ENCODE measurements at places on chromosomes 2 and 18.

DNA sequence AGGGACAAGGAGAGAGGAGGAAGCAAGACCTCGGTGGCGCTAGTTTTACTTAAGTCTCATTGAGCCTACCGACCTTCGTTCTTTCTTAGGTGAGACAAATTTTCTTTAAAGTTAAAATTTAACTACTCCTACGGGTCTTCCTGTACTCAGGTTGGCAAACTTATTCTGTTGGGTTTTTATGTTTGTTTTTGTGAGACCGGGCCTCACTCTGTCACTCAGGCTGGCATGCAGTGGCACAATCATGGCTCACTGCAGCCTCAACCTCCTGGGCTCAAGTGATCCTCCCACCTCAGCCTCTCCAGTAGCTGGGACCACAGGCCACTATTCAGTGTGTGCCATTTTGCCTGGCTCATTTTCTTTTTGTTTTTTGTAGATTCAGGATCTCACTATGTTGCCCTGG lies 189.0 kb downstream of the TNS1 start:
- DNase-seq = no peak

DNA sequence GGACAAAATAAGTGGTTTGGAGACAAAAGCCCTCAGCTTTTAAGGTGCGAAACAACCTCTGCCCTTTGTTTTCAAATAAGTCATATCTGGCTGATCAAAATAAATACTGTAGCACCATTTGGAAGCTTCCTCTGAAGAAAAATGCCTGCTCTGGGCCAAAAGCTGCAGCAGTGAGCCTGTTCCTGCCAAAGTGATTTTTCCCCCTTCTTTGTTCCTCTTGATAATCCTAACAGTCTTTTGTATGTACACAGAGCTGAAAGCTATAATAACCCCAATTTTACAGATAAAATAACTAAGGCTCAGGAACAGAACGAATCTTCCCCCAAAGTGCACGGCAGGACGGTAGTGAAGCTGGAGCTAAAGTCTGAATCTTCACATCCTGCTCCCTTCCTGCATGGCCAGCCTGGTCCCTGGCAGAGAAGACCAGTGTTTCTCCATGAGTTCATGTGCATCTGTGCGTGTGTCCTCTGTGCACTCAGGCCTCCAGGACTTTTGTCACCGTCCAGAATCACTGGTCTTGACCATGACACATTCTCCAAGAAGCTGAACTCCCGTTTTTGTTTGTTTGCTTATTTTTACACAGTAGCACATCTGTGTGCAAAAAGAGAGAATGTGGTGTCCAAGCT lies 2114.1 kb upstream of the PIK3C3 start:
- no peak for DNase-seq

GRCh38 chr2:226600802-226601201 lies 198.8 kb downstream of the IRS1 start:
- no peak for DNase-seq

GRCh38 chr2:102581911-102582310 lies 37.4 kb upstream of the SLC9A2 start:
- no peak for DNase-seq

DNA sequence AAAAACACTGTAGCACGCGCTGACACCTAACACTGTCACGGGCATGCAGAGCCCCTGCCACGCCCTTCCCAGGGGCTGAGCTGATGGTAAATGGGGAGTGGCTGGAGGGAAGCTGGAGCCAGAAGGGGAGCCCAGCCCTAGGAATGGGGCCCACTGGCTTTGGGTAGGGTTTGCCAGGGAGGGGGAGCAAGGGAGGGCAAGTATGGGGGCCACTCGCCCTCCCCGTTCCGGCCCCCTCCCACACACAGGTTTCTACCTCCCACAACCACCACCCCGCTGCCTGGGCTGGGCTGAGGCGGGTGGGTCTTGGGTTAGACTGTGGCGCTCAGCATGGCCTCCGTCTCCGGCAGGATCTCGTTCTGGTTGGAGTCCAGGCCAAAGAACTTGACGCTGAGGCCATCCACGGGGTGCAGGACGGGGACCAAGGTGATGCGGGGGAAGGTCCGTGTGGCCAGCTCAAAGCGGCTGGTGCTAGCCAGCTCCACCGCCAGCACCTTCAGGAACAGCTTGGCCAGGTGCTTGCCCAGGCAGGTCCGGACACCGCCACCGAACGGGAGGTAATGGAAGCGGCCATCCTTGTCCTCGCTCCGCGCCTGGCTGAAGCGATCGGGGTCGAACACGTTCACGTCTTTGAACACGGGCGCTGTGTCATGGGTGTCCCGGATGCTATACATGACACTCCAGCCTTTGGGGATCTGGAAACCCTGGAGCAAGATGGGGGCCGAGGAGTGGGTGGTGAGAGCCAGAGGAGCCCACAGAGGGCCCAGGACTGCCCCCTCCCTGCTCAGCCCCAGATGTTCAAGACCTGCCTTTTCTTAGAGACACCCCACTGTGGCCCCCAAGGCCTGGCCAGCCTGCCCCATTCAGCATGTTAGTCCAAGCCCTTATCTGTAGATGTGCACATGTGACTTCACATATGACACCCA lies 15.5 kb downstream of the CYP26B1 start:
- DNase-seq = no peak

DNA sequence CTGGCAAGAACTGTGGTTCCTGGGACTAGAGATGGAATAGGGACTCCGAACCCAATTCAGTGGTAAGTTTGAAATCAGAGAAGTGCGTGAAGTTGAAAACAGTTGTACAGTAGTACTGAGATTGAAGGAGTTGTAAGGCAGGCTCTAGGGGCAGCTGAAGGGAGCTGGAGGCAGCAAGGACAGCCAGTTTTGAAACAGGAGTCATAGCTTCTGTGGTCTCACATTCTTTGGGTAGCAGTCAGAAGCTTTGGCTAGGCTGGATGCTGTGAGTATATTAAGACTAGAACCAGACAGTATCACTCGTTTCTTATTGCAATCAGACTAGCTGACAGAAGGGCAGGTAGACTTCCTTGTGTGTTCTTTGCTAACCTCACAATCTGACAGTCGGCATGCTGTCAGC lies 64.5 kb upstream of the ADAM23 start:
- no peak for DNase-seq

GRCh38 chr2:208358758-208359631 lies 47.6 kb upstream of the PTH2R start:
- no peak for DNase-seq

- DNase-seq = no peak
These were observed 140.7 kb downstream of the NOL4 start for GRCh38 chr18:34083910-34084535.

GRCh38 chr2:33706410-33706809 lies 107.3 kb upstream of the FAM98A start:
- DNase-seq = no peak

GRCh38 chr2:160229591-160229990 lies 29.5 kb upstream of the ITGB6 start:
- DNase-seq = no peak

DNA sequence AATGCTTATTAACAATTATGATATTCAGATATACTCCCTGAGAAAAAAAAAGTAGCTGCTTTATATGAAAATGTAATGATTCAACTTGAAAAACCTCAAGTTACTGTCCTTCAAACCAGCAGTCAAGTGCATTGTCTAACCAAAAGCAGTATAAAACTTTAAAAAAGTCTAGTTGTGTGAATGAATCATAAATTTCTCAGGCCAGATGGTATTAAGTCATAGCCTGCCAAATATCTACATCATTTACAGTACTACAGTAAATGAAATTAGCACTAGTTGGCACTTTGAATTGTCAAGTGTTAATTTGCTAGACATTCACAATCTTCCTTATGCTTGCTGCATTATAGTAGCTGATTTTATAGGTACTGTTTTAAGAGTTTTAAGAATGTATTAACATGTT lies 85.9 kb downstream of the CBLN2 start:
- no peak for DNase-seq

GRCh38 chr18:54089749-54090459 lies 134.6 kb downstream of the MBD2 start:
- no peak for DNase-seq

GRCh38 chr2:135663148-135663700 lies 78.4 kb upstream of the UBXN4 start:
- no peak for DNase-seq

DNA sequence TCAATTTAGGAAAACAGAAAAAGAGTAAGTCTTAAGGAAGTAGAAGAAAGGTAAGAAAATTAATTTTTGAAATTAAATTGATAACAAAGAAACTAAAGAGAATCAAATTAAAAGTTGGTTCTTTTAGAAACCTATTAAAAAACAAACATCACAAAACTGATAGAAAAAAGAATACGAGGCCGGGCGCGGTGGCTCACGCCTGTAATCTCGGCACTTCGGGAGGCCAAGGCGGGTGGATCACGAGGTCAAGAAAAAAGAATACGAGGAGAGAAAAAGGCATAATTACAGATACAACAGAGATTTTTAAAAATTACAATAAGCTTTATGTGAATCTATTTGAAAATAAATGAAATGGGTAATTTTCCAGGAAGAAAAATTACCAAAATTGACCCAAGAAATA lies 11.8 kb downstream of the PREPL start:
- no peak for DNase-seq

GRCh38 chr2:105575499-105576025 lies 169.2 kb upstream of the NCK2 start:
- DNase-seq = no peak

DNA sequence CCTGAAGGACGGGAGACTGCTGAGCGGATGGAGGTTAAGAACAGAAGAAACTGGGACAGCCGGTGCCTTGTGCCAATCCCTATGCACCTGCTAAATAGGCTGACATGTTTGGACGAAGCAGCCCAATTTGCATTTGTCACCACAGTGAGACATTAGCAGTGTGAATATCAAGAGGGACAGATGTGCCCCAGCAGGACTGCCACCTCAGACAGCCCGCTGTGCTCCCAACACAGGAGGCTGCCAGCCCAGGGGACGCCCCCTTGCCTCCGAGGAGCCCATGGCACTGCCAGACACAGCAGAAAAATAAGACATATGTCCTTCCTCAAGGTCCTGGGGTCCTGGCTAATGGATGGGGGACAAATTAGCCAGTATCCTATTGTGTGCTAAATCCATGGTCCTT lies 306.7 kb upstream of the POU3F3 start:
- no peak for DNase-seq
